ENCODE measurements at places on chromosomes 2 and 18.

GRCh38 chr2:217797661-217798069 is 205.1 kb downstream of the TNS1 start:
- no peak for DNase-seq

- DNase-seq: no peak
Measured at GRCh38 chr2:160870729-160871465, 289.3 kb upstream of the TANK start.

GRCh38 chr2:241041589-241042158 is 43.3 kb downstream of the SNED1 start:
- no peak for DNase-seq

- DNase-seq: no peak
Measured at GRCh38 chr18:50011813-50012435, 183.0 kb downstream of the MYO5B start.

GRCh38 chr2:119792907-119793312 is 33.2 kb downstream of the PTPN4 start:
- no peak for DNase-seq

DNA sequence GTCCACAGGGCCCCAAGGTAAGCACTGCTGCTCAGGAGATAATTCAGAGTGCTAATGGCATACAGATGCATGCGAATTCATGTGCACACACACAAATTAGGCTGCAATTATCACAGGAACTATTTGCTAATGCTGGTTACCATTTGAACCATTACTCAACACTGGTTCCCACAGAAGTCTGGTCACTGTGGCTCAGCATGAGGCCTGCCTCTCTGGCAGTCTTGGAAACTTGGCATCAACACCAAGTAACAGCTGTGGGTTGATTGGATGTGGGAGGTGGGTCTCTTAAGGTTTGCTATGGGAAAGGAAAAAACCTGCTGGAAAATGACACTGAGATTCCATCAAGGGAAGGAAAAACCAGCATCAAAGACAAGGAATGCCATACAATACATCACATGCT is 105.0 kb downstream of the CELF4 start:
- DNase-seq: no peak

GRCh38 chr2:158914066-158914465 is 54.4 kb upstream of the TANC1 start:
- no peak for DNase-seq

Measured in pulmonary artery endothelial cell (primary cell).